ENCODE measurements at places on chromosomes 4 and X.

- no peak for DNase-seq
Observed at GRCh38 chr4:147683188-147683591, 773 bp downstream of the PRMT9 start.

GRCh38 chr4:111610681-111611080 lies 534.6 kb upstream of the FAM241A start:
- no peak for DNase-seq

GRCh38 chr4:41537292-41537890 lies 566 bp upstream of the LIMCH1 start:
- no peak for DNase-seq

DNA sequence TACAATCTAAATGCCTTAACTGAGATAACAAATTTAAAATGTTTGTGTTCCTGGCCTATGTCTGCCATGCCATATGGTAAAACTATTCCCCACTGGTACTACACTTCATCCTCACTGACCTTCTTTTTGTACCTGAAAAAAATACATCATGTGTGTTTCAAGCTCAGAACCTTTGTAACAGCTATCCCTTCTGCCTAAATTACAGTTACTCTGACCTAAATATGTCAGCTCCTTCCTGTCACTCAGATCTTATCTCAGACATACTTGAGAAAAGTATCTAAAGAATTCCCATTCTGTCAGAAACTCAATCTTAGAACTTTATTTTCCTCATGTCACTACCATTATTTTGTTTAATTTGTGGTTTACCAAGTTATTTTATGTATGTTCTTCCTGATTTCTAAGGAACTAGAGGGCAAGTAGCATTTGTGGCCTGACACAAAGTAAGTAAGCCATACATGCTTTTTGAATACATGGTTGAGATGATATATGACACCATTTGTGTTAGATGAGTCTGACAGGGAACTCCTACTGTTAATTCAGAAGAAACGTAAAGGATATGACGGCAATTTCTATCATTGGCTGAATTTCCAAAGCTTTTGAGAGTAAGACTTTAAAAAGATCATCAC lies 456.5 kb upstream of the NDST3 start:
- no peak for DNase-seq
